ENCODE measurements at places on chromosomes 13 and 19.

DNA sequence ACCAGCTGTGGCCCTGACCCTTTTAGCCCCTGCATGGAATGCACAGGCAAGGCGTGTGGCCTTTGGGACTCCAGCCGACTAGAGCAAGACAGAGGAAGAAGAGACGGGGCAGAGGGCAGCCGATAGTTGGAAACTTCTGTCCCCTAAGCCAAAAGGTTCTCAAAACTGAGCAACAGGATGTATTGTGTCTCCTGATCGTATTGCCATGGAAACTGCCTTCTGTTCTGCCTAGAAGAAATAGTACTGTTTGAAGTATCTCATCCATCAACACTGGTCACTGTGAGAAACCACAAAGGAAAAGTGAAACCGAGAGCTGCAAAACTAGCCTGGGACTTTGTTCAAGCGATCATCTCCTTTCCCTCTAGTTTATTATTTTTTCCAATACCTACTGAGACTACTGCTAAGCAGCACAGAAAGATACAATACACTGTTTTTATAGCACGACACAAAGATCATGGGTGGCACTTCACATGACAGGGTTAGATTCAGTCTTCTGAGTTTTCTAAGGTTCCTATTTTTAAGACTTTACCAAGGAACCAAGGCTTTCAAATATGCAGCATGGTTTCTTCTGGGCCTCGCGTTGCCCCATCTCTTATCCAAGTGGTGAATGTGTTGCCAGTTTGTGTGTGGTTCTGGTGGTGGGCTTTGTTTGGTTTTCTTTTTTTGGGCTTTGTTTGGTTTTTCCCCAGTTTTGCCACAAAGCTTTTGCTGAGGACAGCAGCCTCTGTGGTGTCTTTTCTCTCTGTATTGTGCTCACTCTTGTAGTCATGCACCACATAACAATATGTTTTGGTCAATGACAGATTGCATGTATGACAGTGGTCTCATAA lies 49.3 kb upstream of the GPR183 start:
- no peak for DNase-seq

- no peak for DNase-seq
Measured at GRCh38 chr19:48627865-48628314, 8.6 kb downstream of the SPHK2 start.

DNA sequence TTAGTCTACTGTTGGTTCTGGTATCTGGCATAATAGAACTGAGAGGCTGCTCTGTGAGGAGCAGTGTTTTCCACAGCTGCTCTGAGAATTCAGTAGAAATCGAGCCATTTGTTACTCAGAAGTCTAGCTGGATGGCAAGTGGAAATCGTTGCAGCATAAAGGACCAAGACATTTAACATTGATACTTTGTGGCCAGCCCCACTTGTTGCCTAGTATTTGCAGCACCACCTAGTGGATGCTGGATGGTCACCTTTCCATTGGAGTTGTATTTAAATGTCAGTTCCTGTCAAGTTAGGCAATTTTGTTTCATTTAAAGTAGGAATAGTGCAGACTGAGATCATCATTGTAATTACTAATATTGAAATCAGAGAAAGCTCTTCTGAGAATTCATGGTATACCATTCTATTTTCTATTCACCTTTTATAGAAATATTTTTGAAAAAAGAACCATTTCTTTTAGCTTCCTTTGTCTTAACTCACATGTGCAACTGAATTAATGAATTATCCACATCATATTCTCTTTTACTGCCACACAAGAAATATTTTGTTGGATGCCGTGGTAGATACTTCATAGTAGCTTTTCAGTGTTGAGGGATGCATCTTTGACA lies 64.6 kb downstream of the PDS5B start:
- DNase-seq = peak; percentile 12

GRCh38 chr19:54255105-54255775 lies 1.8 kb downstream of the LILRB5 start:
- no peak for DNase-seq

- DNase-seq = no peak
Measured at GRCh38 chr13:30806784-30807183, 71.4 kb downstream of the ALOX5AP start.

Data from activated CD4-positive, alpha-beta T cell treated with anti-CD3 and anti-CD28 coated beads for 24 hours (primary cell).